ENCODE measurements at places on chromosomes 1 and 21. TPM values are rescaled to one million over a fixed set of nuclear protein-coding genes. Genes with fewer than 3 reads are reported as not detected.
A peak's percentile ranks its signal among the peaks of the same experiment; 100 is the strongest.

GRCh38 chr21:43949499-43950208, 62.5 kb upstream of the TRAPPC10 start:
- H3K27ac ChIP-seq, result no peak overlapping the region
- H3K4me3 ChIP-seq, result no peak overlapping the region
- H3K27me3 ChIP-seq, result no peaks in the 10 kb centered on the region

- H3K27me3 ChIP-seq, result no peaks in the 10 kb centered on the region
- no peaks in the 10 kb centered on the region for H3K4me1 ChIP-seq
- peak; percentile 48 for DNase-seq
- H3K4me3 ChIP-seq, result no peak overlapping the region
- H3K36me3 ChIP-seq, result no peaks in the 10 kb centered on the region
Observed at GRCh38 chr1:39919545-39919944, 17.8 kb upstream of the MYCL start.

FCAMR gene
- total RNA-seq, result not detected

DNA sequence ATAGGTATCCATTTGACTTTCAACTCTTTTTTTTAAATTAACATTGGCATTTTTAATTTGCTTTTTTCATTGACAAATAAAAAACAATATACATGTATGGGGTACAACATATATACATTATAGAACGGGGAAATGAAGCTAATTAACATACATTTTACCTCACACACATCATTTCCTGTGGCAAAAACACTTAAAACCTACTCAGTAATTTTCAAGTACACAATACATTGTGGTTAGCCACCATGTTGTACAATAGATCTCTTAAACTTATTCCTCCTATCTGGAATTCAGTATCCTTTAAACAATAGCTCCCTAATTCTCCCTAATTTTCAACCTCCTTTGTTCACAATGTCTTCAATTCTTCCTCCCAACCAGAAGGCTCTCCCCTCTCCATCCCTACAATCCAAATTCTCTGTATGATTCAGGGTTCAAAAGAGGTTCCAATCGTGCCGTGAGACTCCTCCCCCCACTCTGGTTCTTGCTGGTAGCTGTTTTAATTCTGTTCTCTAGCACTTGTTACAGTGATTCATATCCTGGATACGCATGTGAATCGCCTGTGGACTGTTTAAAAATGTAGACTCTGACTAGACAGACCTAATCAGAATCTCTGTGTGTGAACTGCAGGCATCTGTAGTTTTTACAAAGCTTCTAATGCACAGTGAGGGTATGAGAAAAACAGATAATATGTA, 87.6 kb upstream of the DUSP10 start:
- peak overlapping the region; percentile 16 for H3K4me3 ChIP-seq
- peaks cover 36% of the 10 kb centered on the region for H3K4me1 ChIP-seq
- no peak overlapping the region for H3K27ac ChIP-seq

ARHGEF16 gene
- total RNA-seq, result not detected

KCNJ9 gene
- total RNA-seq, result not detected
